ACHN (cell line): ENCODE measurements at places on chromosomes 16 and 17.

DNA sequence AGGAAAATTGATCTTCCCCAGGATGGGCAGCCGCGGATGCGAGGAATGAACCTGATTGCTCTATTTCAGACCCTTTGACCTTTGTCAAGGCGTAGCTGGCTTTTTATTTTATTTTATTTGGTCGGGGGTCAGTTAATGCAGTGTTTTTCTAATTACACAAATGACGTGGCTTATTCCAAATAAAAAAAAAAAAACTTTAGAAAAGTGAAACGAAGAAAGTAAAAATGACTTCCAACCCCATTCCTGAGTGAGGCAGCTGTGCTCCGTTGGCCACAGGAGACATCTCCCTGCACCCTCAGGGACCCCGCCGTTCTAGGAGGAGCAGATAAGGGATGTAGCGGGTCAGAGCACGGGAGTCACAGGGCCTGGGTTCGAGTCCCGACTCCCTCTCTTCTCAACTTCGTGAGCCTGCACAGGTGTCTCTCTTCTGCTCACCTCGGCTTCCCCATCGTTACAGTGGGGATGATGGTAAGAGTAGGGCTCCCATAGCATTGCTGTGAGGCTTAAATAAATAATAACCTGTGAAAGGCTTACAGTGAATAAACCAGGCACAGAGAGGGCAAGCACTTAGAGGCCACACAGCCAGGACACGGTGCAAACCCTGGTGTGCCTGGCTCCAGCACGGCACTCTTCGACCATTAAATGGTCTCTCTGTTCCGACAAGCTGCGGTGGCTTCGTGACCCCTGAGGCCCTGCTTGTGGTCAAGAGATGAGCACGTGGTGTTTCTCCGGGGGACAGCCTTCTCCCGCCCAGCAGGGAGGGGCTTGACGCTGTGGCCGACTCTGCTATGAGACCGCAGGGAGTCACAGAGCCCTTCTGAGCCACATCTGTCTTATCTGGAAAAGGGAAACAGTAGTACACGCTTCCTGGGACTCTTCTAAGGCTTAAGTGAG lies 10.2 kb downstream of the FOXF1 start:
- DNase-seq: no peak

DNA sequence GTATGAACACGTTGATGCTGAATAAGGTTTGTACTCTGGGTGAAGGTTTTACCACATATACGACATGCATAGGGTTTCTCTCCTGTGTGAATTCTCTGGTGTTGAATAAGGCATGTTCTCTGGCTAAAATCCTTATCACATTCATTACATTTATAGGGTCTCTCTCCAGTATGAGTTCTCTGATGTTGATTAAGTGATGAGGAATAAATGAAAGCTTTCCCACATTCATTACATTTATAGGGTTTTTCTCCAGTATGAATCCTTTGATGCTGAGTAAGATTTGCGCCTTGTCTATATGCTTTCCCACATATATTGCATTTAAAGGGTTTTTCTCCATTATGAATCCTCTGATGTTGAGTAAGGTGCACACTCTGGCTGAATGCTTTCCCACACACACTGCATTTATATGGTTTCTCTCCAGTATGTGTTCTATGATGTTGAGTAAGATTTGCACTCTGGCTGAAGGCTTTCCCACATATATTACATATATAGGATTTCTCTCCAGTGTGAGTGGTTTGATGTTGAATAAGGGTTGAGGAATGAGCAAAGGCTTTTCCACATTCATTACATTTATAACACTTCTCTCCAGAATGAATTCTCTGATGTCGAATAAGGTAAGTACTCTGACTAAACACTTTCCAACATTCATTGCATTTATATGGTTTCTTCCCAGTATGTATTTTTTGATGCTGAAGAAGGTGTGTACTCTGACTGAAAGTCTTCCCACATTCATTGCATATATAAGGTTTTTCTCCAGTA lies 16.9 kb downstream of the ZNF287 start:
- no peak for DNase-seq

DNA sequence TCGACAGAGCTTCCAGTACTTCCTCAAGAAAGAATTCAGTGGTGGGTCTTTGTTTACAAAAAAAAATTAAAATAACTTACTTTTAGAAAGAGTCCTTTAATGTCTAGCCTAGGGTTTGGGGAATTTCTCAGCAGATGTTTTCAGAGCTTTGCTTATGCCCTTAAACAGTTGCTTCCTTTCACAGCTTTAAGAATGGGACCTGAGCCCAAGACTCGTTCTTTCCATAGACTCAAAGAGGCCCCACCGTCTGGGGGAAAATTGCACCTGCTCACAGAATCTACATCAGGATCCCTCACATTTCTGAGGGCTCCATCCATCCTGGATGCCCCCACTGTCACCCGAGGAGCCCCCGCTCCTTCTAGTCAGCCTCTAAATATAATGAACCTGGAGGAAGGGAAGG lies 60.0 kb downstream of the RGS9 start:
- no peak for DNase-seq

DNA sequence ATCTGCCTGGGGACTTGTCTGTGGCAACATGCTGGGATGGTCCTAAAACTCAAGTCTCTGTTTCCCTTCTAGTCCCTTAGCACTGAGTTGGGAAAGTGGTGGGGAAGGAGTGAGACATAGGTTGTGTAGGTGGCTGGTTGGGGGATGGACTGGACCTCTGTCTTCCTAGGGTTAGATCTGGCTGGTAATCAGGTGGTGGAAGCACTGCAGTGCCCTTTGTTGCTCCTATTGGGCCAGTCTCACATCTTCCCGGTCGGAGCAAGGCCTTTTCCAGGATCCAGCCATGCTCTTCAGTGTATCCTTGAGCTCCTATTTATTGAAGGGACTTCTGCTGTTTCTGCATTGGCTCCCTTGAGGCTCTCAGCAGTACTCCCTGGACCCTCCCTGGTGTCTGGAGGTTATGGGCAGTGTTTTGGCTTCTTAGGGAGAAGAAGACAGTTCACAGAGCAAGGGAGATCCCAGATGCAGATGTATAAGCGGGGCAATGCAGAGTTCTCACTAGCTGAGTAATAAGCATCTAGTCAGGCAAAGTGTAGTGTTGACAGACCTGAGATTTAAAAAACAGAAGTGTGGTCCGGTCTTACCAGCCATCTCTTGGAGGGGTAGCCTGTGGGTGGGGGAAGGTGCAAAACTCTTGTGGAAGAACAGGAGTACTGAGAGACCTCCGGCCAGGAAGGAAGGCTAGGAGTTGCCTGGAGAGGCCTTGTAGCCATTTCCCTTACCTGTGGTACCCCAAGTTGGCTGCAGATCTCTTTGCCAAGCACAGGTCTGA lies 1.3 kb upstream of the NUTF2 start:
- DNase-seq: no peak

GRCh38 chr16:10969615-10970014 lies 25.3 kb downstream of the CLEC16A start:
- no peak for DNase-seq

DNA sequence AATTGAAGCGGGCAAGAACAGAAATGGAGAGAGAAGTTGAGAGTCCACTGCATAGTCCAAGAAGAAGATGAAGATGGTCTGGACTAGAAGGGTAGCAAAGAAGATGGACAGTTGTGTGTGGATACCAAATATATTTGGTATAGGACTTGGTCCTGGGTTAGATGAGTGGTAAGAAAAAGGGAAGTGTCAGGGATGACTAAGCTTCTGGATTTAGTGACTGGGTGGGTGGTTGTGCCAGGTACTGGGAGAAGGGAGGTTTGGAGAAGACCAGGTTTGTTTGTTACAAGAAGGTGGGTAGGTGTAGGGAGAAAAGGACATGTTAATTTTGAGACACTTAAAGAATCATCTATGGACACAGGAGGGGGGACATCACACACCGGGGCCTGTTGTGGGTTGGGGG lies 5.4 kb downstream of the VMP1 start:
- DNase-seq: no peak

GRCh38 chr17:2400474-2400866 lies 390 bp downstream of the MNT start:
- DNase-seq: peak; percentile 63

GRCh38 chr17:37769050-37769449 lies 24.2 kb upstream of the HNF1B start:
- DNase-seq: no peak

DNA sequence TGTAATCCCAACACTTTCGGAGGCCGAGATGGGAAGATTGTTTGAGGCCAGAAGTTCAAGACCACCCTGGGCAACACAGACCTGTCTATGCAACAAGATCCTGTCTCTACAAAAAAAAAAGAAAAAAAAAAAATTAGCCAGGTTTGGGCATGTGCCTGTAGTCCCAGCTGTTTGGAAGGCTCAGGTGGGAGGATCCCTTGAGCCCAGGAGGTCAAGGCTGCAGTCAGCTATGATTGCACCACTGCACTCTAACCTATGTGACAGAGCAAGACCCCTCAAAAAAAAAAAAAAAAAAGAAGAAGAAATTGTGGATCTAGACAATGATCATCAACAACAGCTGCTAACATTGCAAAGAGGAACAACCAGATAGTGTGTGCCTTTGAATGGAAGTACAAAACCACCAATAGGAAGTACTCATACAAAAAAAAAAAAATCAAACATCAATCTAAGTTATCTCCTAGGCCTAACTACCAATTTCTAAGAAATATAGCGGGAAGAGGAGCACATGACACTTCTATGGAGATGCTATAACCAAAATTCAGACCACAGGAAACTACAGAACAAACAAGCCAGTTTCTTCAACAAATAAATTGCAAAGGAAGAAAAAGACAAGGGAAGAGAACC lies 258.7 kb downstream of the MRTFB start:
- no peak for DNase-seq

- DNase-seq: no peak
Observed at GRCh38 chr17:78020717-78021108, 62.2 kb downstream of the TNRC6C start.

DNA sequence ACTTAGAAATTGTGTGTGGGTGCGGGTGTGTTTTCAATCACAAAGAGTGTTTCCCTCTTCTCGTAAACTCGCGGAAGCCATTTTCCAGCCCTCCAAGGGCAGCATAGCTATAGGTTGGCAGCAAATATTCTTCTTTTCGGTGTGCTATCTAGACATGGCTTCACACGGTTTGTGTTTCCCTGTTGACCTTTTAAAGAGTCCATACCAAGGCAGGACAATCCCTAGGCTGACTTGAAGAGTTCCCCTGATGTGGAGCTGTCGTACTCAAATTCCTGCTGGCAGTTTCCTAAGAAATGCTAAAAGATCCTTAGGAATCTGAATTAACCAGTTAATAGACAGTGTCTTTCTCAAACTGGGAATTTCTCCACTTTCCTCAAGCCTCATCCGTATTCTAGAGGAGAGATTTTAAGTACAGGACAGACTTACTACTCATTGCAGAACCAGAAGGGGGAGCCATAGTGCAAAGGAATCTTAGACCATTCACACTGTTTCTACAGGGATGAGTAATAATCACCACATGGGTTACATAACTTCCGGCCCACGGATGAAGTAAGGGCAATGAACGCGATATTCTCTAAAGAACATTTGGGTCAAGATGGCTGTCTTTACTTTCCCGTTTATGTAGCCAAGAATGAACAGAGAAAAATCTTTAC lies 288.6 kb upstream of the ELAC2 start:
- peak; percentile 92 for DNase-seq

DNA sequence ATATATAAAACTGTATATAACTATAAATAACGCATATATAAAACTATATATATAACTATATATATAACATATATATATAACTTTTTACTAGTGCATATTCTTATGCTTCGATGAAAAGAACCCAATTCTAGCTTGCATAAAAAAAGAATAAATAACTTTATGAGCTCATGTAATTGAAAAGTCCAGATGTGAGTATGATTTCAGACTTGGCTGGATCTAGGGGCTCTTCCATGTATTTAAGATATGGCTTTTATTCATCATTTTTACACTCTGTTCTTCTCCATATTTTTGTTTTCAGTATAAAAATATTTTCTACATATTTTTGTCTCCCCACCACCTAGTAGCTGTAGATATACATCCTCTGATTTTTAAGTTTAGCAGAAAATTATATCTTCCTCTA lies 417.5 kb downstream of the CDH11 start:
- no peak for DNase-seq

DNA sequence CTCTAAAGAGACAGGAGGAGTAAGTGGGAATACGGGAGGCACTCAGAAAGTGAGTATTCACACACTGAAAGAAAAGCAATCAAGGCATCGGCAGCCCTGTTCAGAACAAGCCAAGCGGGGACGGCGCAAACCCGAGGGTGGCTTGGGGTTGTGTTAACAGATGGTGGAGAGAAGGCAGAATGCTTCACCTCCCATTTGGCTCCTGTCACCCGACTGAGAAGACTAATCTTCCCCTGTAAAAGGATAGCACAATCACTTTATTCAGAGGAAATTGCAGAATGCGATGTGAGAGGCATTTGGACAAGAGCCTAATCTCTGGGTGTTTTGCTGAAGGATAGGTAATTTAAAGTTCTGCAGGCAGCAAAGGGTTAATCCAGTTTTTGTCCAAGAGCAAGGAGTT lies 119.3 kb upstream of the WSCD1 start:
- DNase-seq: no peak

DNA sequence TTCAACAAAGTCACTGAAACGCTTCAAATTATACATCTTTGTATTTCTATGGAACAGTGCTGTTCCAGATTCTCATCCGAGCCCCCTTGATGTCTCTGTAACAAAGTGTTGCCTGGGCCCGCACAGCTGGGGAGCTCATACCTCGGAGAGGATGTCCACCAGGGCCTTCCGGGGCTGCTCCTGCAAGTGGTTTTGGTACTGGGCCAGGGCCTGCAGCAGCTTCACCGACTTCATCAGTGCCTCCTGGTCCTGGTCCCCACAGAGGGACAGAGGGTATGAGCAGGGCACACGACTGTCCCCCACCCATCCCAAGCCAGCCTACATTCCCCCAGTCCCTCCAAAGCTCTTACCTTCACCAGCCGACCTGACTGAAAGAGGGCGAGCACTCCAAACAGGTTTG lies 1.5 kb downstream of the MYBBP1A start:
- DNase-seq: no peak

GRCh38 chr16:9908613-9909012 lies 273.6 kb downstream of the GRIN2A start:
- no peak for DNase-seq

DNA sequence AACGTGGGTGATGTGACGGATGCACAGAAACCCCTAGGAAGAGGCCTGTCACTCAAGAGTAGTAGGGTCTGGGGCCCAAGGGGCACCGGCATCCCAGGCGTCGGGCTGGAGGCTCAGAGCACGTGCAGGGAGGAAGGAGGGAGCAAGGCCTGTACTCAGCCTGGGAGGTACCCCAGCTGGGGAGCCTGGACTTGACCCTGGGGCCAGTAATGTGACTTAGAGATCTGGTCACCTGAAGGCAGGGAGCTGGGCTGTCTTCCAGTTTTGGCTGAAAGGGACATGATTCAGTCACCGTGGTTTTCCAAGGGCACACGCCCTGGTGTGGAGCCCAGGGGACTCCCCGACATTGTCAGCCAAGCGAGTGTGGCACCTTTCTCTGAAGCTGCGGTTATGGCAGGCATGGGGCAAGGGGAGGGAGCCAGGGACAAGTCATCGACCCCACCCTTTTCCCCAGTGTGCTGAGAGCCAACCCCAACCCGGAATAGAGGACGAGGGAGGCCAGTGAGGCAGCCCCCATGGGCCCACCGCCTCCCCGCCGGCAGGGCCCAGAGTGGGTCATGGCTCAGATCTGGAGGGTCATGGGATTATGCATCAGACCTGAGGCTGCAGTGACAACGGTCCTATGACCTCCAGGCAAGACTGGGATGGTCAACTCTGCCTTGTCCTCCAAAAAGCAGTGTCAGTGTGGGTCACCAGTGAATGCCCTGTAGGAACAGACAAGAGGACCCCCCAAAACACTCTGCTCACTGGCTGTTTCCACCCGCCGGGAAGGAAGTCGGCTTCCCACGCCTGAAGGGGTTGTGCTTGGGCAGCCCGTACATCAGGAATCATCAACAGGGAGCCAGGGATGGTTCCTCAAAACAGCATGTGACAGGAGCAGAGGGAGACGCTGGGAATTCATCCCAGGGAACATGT lies 41.9 kb downstream of the MEAK7 start:
- no peak for DNase-seq

GRCh38 chr17:44917456-44917855 lies 2.2 kb upstream of the GFAP start:
- DNase-seq: no peak
